Dorsolateral prefrontal cortex (tissue), 122 donors: ENCODE measurements at places on chromosomes 3 and 15. TPM values are rescaled to one million over a fixed set of nuclear protein-coding genes. Genes with fewer than 3 reads are reported as not detected.

The THAP10 gene
- 12.1 TPM for total RNA-seq

The IGF2BP2 gene
- total RNA-seq: 0.11 TPM

The CD86 gene
- 3.2 TPM for total RNA-seq

The CYP19A1 gene
- total RNA-seq: not detected

The GRM2 gene
- 27.6 TPM for total RNA-seq

GRCh38 chr15:36278219-36278618 lies 301.2 kb upstream of the CDIN1 start:
- no peak for DNase-seq

- no peak for DNase-seq
Observed at GRCh38 chr15:45548753-45549520, 26.4 kb upstream of the SLC30A4 start.

GRCh38 chr3:81544385-81544784 lies 217.1 kb downstream of the GBE1 start:
- no peak for DNase-seq

GRCh38 chr3:129820587-129820986 lies 72.9 kb downstream of the TMCC1 start:
- no peak for DNase-seq

GRCh38 chr3:170058127-170058526 lies 20.3 kb downstream of the GPR160 start:
- DNase-seq: no peak

- DNase-seq: peak; percentile 58
Observed at GRCh38 chr3:170622369-170623159, 36.7 kb upstream of the SLC7A14 start.

DNA sequence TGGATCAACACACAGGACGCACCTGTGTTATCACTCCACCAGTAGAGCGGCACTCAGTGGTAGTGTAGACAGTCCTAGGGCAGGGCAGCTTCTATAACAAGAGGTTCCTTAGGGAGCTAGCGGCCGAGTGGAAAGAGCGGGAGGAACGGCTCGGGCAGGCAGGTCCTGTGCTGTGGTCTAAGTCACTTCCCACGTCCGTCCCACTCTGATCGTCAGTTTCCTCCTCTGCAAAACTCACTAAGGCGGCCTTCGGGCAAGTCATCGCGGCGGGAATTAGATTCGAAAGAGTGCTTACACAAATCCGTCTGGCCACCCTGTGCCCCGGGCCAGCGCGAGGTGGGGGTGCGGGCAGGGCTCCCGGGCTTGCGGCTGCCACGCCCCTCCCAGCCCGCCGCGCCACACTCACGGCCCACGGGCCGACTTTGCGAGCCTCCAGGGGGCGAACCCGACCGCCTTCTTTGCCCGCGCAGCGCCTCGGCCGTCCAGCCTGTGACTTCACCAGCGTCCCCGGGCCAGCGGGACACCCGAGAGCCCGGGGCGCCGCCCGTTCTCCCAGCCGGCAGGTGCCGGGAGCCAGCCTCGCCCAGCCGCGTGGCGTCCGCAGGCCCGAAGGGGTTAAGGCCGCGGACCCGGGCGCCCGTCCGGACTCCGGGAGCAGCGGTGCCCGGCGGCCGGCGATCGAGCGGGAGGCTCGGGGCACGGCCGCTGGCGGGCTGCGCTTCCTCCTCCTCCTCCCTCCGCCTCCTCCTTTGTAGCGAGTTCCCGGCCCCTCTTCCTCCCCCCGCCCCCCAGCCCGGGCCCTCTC lies 416 bp upstream of the CORO2B start:
- peak; percentile 81 for DNase-seq
